ENCODE measurements at places on chromosomes 1 and 21. TPM values are rescaled to one million over a fixed set of nuclear protein-coding genes. Genes with fewer than 3 reads are reported as not detected.

The EFNA3 gene
- total RNA-seq = 6.2 TPM

The SLAMF6 gene
- total RNA-seq = not detected

The IL19 gene
- not detected for total RNA-seq

The FAM72B gene
- total RNA-seq = 3.9 TPM

The SF3B4 gene
- 128 TPM for total RNA-seq

The OR2G6 gene
- total RNA-seq = not detected

The KLF17 gene
- total RNA-seq = 0.27 TPM

The POU2F1 gene
- total RNA-seq = 4.2 TPM

The AADACL4 gene
- not detected for total RNA-seq

The C8B gene
- total RNA-seq = not detected

The DNAJC28 gene
- total RNA-seq = 0.36 TPM

The GPX7 gene
- not detected for total RNA-seq

The SHISA4 gene
- total RNA-seq = 17.4 TPM

The CNR2 gene
- not detected for total RNA-seq

The CHI3L1 gene
- not detected for total RNA-seq

The MAEL gene
- total RNA-seq = not detected

The HSD11B1 gene
- total RNA-seq = 0.12 TPM

The FABP3 gene
- total RNA-seq = not detected

The FOXD2 gene
- 0.54 TPM for total RNA-seq

The S100A7A gene
- total RNA-seq = not detected

The HTR6 gene
- total RNA-seq = 0.18 TPM

The TDRD10 gene
- not detected for total RNA-seq

The LCE3D gene
- 1.8 TPM for total RNA-seq

The CENPF gene
- 87.6 TPM for total RNA-seq

The NBPF12 gene
- 5.8 TPM for total RNA-seq

The CFAP74 gene
- not detected for total RNA-seq

The PDE9A gene
- 1.1 TPM for total RNA-seq

The OR6N1 gene
- not detected for total RNA-seq

The S100A1 gene
- 0.96 TPM for total RNA-seq

The GUCA2B gene
- not detected for total RNA-seq

The EXO1 gene
- total RNA-seq = 24.7 TPM

The PGBD5 gene
- total RNA-seq = 0.42 TPM

The SAMD11 gene
- total RNA-seq = 23.8 TPM

The ADCY10 gene
- 0.20 TPM for total RNA-seq

The TLR5 gene
- total RNA-seq = 0.49 TPM

The LCA5L gene
- 2.2 TPM for total RNA-seq

The CELA3B gene
- total RNA-seq = not detected

The TFF1 gene
- total RNA-seq = 20.3 TPM

The SLC22A15 gene
- total RNA-seq = 0.74 TPM

The BNIPL gene
- 0.07 TPM for total RNA-seq

The LAMTOR5 gene
- total RNA-seq = 182 TPM

The LINGO4 gene
- total RNA-seq = not detected

The ZFYVE9 gene
- total RNA-seq = 9.0 TPM

The BATF3 gene
- 31.6 TPM for total RNA-seq

Data from A549 treated with ZK216348 at 1 μM for 4 hours (cell line).